ENCODE measurements at places on chromosomes 13 and 19.
A peak's percentile ranks its signal among the peaks of the same experiment; 100 is the strongest.

DNA sequence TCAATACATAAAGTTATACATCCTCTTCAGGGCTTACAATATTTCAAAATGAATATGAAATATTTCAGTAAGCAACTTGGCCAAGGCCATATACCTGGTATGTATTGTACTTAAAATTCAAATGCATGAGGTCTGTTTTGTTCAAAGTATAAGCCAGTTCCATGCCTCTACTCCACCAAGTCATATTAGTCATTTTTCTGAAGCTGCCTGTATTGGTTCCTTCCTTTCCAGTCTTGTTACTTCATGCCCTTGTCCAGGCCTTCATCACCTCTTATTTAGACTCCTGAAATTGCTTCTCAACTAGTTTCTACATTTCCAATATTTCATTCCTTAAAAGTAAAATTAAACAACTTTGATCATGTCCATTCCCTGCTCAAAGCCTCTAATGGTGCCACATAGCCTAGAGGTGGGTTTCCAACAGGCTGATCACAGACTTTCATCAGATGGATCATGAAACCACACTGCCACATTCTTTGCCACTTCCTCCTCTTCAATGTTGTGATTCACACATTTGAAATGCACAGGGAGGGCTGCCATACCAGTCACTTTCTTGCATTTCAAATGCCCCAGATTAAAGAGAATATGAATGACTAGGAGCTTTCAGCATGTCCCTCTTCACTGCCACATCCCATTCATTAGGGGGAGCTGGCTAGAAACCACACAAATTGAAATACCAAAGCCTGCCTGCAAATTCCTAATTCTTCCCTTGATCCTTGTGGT lies 424.1 kb upstream of the DACH1 start:
- H3K4me3 ChIP-seq, result no peak overlapping the region
- DNase-seq, result no peak
- H3K27ac ChIP-seq, result no peak overlapping the region
- H3K4me1 ChIP-seq, result no peaks in the 10 kb centered on the region

DNA sequence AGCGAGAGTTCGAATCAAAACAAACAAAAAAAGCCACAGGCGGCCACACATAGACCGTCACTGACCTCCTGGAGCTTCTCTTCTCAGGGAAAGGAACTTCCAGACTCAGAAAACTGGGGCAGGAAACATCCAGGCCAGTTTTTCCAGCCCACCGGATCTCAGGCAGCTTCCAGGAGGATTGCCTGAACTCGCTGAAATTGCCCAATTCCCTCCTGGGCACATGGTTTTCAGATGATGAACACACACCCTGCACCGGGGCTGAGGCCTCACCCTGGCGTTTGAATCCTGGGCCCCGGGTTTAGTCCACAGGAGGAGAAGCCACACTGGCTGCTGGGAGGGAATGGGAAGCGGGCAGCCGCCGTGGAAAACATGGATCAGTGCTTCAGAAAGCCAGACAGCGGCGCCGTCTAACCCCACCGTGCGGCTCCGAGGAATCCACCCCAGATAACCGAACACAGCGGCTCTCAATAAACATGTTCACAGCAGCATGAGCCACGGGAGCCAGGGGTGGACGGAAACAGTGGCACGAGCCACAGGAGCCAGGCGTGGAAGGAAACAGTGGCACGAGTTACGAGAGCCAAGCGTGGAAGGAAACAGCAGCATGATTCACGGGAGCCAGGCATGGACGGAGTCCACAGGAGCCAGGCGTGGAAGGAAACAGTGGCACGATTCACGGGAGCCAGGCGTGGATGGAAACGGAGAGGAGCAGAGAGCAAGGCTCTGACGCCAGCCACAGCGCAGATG lies 18.2 kb upstream of the PTBP1 start:
- peaks cover 44% of the 10 kb centered on the region for H3K4me1 ChIP-seq
- H3K36me3 ChIP-seq, result no peaks in the 10 kb centered on the region
- DNase-seq, result no peak
- peak overlapping the region; percentile 13 for H3K4me3 ChIP-seq
- H3K27me3 ChIP-seq, result no peaks in the 10 kb centered on the region

GRCh38 chr13:72166102-72166650 lies 299.2 kb upstream of the DACH1 start:
- H3K4me3 ChIP-seq, result no peak overlapping the region
- no peaks in the 10 kb centered on the region for H3K4me1 ChIP-seq
- no peak for DNase-seq

DNA sequence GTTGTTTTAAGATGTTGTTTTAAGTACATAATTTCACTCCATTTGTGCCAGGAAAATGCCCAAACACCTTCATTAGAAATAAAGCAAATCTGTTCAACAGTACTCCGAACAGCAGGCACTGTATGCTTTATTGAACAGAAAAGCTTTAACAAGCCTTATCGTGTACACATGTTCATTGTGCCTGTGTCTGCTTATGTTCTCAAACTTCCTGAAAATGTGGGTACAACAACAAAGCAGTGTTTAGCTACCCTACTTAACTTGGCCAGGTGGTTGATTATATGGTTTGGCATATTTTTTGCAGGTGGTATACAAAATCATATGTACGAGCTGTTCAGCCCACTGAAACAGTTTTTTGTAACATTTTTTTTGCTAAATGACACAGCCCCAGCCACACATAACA lies 718.0 kb downstream of the DACH1 start:
- H3K36me3 ChIP-seq, result no peaks in the 10 kb centered on the region
- DNase-seq, result no peak
- H3K4me1 ChIP-seq, result no peaks in the 10 kb centered on the region
- no peak overlapping the region for H3K27ac ChIP-seq
- no peak overlapping the region for H3K4me3 ChIP-seq

- H3K36me3 ChIP-seq, result peaks cover 33% of the 10 kb centered on the region
- H3K27ac ChIP-seq, result no peak overlapping the region
- H3K4me1 ChIP-seq, result peaks cover 6% of the 10 kb centered on the region
- H3K27me3 ChIP-seq, result no peaks in the 10 kb centered on the region
- DNase-seq, result no peak
- no peak overlapping the region for H3K4me3 ChIP-seq
These were observed 69.1 kb downstream of the ARHGEF18 start for GRCh38 chr19:7417671-7418324.

DNA sequence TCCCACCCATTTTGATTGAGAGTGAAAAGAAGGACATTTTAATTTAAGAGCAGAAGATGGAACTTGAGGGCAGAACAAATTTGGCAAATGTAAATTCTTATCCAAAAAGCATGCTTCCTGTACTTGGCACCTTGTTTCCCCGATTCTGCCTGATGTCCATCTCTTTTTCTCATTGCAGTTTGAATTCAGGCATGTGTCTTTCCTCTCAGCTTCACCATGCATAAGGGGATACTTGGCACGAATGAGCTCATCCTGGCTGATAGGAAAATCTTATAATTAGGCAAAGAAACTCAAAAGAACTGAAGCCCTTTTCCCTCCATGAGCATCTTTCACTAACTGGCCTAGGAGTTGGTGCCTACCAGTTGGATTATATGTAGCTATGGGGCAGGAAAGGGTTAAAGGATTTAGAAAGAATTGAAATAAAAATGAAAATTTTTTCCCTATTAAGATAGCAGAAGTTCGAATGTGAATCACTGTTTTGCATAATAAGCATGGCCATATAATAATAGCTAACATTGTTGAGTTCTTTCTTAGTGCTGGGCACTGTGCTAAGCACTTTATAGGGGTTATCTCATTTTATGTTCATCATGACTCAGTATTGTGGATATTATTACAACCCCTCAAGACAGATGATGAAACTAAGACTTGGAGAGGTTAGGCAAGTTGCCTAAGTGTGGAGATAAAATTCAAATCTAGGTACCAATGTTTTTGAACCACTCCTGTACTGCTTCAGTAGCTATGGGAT lies 386.6 kb downstream of the KCNRG start:
- peaks cover 3% of the 10 kb centered on the region for H3K4me1 ChIP-seq
- H3K36me3 ChIP-seq, result no peaks in the 10 kb centered on the region
- no peak for DNase-seq
- H3K4me3 ChIP-seq, result no peak overlapping the region

DNA sequence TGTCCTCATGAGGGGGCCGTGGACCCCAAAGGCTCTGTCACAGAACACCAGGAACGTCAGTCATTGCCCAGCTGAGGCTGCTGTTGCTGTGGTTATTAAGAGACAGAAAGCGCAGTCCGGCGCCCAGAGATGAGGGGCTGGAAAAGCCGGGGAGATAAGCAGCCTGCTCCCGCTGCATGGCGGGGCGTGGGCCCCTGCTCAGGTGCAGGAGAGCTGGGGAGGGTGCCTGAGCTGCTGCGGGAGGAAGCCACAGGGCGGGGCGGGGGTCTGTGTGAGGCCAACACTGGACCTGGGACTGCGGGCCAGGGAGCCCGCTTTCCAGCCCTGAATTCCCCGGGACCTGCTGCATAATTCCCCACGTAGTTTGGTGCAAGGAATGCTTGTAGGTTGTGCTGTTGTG lies 11.3 kb downstream of the SOX1 start:
- H3K27ac ChIP-seq, result no peak overlapping the region
- H3K4me3 ChIP-seq, result no peak overlapping the region

GRCh38 chr19:46745521-46746280 lies at the start of gene FKRP:
TSS of gene FKRP (plus strand) at chr19:46746057. CDS start at chr19:46755451, 9,394 bp downstream.
- no peak for DNase-seq
- H3K27me3 ChIP-seq, result no peaks in the 10 kb centered on the region

GRCh38 chr19:16199275-16199932 lies 1.7 kb downstream of the AP1M1 start:
- no peak overlapping the region for H3K4me3 ChIP-seq
- H3K36me3 ChIP-seq, result peaks cover 41% of the 10 kb centered on the region
- H3K4me1 ChIP-seq, result peaks cover 43% of the 10 kb centered on the region
- DNase-seq, result no peak
- no peaks in the 10 kb centered on the region for H3K27me3 ChIP-seq

- peak overlapping the region; percentile 6 for H3K4me3 ChIP-seq
- peaks cover 3% of the 10 kb centered on the region for H3K27me3 ChIP-seq
- H3K27ac ChIP-seq, result no peak overlapping the region
- DNase-seq, result no peak
- no peaks in the 10 kb centered on the region for H3K36me3 ChIP-seq
These were observed 2.2 kb upstream of the LYPD5 start for GRCh38 chr19:43804432-43804831.

DNA sequence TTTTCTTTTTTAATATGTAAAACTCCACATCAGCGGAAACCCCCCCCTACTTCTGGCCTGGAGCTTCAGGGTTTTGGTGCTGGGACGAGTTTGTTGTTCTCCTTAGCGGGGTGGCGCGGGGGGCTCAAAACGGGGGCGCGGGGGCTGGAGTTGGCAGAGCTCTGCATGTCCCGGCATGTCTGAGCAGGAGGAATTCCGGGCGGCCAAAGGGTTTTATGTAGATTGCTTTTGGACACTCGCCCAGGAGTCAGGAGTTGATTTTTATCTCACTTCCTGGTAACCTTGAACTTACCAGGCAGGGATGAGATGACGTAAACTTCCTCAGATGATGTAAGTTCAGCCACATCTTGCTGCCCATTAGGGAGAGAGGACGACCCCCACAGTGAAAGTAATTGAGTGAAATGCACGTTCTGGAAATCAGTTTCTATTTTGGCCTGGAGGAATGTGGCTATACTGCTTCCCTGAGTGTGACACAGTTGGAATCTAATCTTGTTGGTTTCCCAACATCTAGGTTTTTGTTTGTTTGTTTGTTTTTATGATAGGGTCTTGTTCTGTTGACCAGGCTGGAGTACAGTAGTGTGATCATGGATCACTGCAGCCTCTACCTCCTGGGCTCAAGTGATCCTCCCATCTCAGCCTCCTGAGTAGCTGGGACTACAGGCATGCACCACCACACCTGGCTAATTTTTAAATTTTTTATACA lies 21.0 kb upstream of the GDF15 start:
- no peak overlapping the region for H3K4me3 ChIP-seq
- H3K27ac ChIP-seq, result peak overlapping the region; percentile 17
- H3K36me3 ChIP-seq, result no peaks in the 10 kb centered on the region
- DNase-seq, result no peak

GRCh38 chr13:43167731-43168130 lies 144.3 kb downstream of the DNAJC15 start:
- no peak overlapping the region for H3K27ac ChIP-seq
- H3K27me3 ChIP-seq, result no peaks in the 10 kb centered on the region
- no peaks in the 10 kb centered on the region for H3K4me1 ChIP-seq
- no peak overlapping the region for H3K4me3 ChIP-seq
- no peak for DNase-seq

- H3K4me1 ChIP-seq, result peaks cover 23% of the 10 kb centered on the region
- H3K36me3 ChIP-seq, result peaks cover 3% of the 10 kb centered on the region
- H3K4me3 ChIP-seq, result no peak overlapping the region
- peak overlapping the region; percentile 65 for H3K27ac ChIP-seq
These were observed 10.2 kb downstream of the DHRS12 start for GRCh38 chr13:51793570-51794271.

DNA sequence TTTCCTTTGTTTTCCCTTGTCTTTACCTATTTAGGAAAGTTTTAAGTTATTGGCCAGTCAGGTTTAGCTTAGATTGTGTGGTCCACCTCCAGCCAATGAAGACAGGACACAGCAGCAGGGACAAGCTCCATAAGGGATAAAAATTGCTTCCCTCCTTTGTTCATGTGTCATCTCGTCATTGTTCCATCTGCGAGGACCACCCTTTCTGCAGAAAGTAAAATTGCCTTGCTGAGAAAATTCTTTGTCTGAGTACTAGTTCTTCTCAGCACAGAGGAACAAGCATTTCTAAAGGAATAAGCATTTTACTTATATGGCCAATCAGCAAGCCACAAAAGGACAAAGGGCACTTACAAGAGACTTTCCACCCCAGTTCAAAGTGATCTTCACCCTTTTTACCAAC lies 11.4 kb downstream of the ZNF560 start:
- no peaks in the 10 kb centered on the region for H3K27me3 ChIP-seq
- no peaks in the 10 kb centered on the region for H3K4me1 ChIP-seq
- H3K36me3 ChIP-seq, result no peaks in the 10 kb centered on the region
- no peak overlapping the region for H3K27ac ChIP-seq

GRCh38 chr13:30464496-30465342 lies 1.0 kb downstream of the HMGB1 start:
- peak; percentile 35 for DNase-seq
- peaks cover 23% of the 10 kb centered on the region for H3K4me1 ChIP-seq

- peaks cover 38% of the 10 kb centered on the region for H3K27me3 ChIP-seq
- peak overlapping the region; percentile 46 for H3K4me3 ChIP-seq
- no peak overlapping the region for H3K27ac ChIP-seq
- H3K4me1 ChIP-seq, result no peaks in the 10 kb centered on the region
- no peaks in the 10 kb centered on the region for H3K36me3 ChIP-seq
These were observed 918 bp upstream of the LHB start for GRCh38 chr19:49017666-49018351.

GRCh38 chr13:29534083-29534482 lies 61.4 kb downstream of the SLC7A1 start:
- DNase-seq, result no peak
- peaks cover 14% of the 10 kb centered on the region for H3K4me1 ChIP-seq
- no peak overlapping the region for H3K27ac ChIP-seq
- H3K4me3 ChIP-seq, result no peak overlapping the region
- no peaks in the 10 kb centered on the region for H3K27me3 ChIP-seq
- H3K36me3 ChIP-seq, result peaks cover 10% of the 10 kb centered on the region

Measured in esophagus squamous epithelium (tissue), 5 donors.